ENCODE measurements at places on chromosomes 5 and 9. TPM values are rescaled to one million over a fixed set of nuclear protein-coding genes. Genes with fewer than 3 reads are reported as not detected.
A peak's percentile ranks its signal among the peaks of the same experiment; 100 is the strongest.

DNA sequence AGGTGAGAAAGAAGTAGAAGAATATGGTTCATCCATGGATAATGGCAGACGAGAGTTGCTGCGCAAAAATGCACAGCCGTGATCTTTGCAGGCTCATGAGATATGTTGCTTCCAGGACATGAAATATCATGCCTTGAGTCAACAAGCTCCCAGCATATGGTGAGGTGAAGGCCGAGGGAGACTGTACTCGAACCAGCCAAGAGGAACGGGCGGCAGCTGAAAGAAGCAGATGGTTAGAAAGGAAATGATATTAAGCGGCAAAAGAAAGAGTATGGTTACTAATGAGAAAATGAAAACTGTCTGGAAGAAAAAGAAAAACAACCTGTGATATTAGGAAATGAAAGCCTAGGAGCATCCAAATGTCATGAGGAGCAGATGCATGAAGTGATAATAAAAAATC, 344.7 kb upstream of the DAP start:
- DNase-seq: no peak

DNA sequence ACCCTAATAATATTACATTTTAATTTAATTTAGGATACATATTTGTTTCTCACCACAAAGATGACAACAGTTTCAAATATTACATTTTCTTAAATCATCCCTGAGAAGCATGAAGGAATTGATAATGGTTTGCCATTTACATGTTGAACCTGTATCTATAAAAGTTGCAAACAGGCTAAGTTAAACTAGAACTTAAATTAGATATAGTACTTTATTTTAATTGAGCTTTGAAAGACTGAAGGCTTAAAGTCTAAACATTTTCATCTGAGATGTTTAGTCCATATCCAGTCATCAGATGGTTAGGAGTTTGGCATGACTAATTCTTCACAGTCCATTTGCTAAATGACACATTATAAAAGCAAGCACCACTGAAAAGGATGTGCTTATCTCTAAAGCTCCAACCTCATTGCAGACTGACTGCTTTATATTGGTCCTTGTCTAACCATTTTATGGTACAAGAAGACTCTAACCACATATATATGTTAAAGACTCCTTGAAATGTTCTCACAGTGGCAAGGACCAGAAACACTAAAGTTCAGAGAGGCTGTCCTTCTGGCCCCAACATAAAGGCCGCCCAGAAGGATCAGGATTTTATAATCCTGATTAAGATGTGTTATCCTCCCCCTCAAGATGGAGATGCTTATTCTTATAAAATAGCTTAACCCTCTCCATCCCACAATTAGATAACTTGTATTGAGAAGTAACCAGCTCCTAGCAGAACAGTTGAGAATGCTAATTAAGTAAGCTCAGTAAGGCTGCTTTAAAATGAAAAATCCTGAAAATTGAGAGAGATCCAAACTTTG, 25.8 kb downstream of the WNT8A start:
- no peak for DNase-seq

GRCh38 chr9:87201351-87201751, 254.0 kb upstream of the GAS1 start:
- DNase-seq: no peak

GRCh38 chr9:76516350-76516749, 57.4 kb downstream of the GCNT1 start:
- no peak for DNase-seq

DNA sequence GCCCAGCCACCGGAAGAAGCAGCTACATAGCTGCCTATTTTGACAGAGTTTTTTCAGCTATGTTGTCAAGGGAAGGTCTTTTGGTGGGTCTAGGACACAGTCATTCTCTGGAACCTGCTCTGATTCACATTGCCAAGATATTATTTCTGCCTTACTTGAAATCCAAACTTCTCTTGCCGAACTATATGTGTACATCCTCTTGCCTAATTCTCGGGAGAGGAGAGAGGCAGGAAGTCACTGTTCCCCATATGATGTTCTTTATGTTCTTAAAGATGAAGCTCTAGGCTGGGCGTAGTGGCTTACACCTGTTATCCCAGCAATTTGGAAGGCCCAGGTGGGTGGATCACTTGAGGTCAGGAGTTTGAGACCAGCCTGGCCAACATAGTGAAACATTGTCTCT, 8.6 kb downstream of the TMEM252 start:
- DNase-seq: no peak

DNA sequence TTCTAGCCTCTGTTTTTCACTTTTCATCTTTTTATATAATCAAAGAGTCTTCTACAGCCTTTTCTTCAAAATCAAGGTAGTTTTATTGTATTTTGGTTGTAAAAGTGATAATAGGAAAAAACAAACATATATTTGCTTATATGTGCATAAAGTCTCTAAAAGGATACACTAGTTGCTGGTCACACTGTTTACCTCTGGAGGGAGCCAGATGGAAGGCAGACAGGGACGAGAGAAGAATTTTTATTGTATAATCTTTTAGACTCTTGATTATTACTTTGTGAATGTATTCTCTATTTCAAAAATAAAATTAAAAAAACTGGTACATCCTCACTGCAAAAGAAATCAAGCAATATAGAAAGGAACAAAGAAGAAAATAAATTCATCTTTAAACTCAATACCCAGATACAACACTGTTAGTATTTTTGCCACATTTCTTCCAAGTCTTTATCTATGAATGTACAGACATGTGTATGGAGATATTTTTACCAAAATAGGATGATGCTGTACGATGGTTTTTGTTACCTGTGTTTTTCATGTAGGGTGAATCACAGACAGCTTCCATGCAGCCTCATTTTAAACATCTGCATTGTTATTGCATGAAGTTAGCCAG, 6.1 kb upstream of the RNF183 start:
- peak; percentile 77 for DNase-seq

DNA sequence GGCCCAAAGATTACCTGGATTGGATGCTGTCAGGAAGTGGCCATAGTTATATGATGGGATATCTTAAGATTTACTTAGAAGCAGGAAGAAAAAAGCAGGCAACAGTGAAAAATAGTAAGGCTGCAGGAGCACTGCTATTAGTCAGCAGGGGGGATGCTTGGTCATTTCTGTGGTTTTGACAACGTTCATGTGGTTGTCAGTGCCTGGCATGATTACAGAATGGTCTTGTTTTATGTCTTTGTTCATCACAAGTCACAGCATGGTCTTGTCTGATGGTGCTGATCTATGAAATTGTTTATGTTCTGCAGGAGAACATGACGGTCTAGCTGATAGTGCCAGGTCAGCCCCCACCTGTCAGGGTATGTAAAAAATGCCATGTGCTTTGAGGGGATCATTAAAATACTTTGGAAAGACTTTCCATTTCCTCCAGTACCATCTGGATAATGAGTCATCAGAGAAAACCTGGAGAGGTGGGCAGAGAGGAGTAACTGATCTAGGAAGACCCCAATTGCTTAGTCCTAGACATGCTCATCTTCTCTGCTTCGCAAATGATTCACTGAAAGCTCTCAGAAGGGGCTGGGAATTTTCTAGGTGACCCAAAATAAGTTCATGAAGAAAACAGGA, 48.5 kb downstream of the PLGRKT start:
- peak; percentile 60 for DNase-seq

GRCh38 chr5:67203701-67204074, 7.1 kb upstream of the CD180 start:
- DNase-seq: no peak

GRCh38 chr5:151665613-151666012, 21.1 kb downstream of the SPARC start:
- no peak for DNase-seq

DNA sequence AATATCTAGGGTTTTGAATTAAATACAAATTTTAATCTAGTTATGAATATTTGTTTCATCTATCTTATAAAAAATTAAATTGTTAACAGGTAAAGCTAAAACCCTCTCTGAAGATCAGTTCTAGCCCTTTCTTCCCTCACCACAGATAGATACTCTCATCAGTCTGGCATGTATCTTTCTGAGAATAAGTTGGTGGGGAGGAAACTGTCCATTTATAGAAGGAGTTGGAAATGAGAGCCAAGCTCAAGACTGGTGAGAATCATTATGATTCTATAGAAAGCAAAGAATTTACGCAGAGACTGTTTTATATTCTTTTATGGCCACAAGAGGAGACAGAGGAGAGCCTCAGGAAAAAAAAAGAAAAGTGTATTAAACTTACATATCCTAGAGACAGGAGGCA, 59.0 kb downstream of the STARD4 start:
- no peak for DNase-seq

DNA sequence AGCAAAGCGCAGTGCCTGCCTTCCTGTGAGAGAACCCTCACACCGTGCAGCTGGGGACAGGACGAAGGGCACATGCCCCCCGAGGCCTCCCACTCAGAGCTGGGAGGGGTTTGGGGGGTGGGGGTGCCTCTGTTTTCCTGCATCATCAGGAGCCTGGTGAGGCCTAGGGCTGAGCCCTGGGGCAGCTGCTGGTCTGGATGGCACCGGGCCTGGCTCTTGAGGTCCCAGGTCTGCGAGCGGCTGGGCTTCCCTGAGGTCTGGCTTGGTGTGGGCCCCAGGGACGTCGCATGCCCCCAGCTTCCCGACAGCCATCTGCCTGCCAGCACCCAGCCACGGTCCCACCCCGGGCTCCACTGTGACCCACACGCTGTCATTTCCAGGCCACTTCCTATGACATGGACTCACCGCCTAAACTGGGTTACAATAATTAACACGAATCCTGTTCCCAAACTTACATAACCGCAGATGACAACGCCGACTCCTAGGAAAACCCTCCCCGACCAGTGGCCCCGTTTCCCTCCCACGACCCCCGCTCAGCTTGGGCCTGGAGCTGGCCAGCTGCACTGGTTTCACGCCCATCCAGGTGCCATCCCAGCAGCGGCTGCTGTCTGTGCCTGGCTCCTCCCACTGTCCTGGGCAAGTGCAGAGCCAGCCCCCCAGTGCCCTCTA, 8.7 kb downstream of the NACC2 start:
- DNase-seq: no peak

DNA sequence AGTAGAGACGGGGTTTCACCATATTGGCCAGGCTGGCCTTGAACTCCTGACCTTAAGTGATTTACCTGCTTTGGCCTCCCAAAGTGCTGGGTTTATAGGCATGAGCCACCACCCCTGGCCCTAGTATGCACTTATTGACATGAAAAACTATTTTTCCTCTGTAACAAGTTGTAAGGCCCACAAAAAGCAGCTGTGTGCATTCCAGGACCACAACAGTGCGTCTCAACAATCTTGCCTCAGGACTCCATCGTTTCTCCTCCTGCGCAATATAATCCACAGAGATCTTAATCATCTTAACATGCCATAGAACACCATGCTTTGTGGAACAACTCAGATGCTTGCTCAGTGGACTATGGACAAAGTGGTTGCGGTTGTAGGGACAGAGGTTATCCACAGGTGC, 10.2 kb downstream of the OR2V1 start:
- DNase-seq: no peak

DNA sequence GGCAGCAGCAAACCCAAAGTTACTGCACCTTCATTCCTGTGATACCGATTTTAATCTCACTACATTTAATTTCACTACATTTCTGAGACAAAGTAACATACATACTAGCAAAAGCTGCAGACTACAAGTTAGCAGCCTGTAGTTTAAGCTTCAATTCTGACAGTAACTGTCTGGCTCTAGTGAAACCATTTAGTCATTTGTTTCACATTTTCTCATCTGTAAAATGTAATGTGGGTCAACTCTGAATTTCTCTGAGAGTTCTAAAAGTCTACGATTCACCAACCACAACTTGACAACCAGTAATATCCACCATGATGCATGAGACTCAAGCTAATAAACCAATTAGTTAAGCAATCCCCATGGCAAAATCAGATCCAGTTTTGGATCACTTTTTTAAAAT, 408.9 kb downstream of the PDE4D start:
- no peak for DNase-seq

GRCh38 chr5:96962540-96962991, 26.7 kb downstream of the LNPEP start:
- peak; percentile 74 for DNase-seq

- no peak for DNase-seq
These were observed 30.9 kb upstream of the GLDC start for GRCh38 chr9:6676254-6676921.

DNA sequence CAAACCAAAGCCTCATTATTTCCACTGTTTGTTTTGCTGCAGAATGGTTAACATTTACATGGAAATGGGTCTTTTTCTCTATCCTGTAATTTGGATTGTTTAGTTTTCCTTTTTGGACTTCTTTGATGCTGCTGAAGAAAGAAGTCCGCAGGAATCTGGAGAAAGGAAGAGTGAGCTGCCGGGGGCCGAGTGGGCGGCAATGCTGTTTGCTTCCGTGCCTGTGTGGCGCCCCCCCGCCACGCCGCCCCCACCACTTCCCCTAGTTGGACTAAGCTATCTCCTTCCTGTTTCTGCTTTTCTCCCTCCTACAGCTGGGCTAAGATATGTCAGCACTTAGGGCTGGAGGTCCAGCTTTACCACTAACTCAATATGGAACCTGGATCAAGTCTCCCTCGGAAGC, 39.7 kb downstream of the ACTL7B start:
- no peak for DNase-seq

DNA sequence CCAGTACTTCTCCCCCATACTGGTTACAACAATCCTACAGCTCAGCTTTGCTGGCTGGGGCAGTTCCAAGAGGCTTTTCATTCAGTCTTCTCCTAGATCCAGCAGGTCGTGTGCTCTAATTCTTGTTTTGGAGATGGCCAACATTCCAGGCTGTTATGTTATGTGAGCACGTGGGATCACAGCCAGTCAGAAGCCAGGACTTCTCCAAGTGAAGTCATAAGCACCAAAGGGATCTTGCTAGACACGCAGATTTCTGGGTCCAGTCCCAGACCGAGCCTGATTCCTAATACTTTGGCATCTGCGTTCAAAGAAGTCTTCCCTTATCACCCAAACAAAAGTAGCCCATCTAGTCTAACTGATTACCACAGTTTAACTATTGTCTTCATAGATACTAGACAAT, 1.4 kb upstream of the LARP1 start:
- DNase-seq: peak; percentile 39

DNA sequence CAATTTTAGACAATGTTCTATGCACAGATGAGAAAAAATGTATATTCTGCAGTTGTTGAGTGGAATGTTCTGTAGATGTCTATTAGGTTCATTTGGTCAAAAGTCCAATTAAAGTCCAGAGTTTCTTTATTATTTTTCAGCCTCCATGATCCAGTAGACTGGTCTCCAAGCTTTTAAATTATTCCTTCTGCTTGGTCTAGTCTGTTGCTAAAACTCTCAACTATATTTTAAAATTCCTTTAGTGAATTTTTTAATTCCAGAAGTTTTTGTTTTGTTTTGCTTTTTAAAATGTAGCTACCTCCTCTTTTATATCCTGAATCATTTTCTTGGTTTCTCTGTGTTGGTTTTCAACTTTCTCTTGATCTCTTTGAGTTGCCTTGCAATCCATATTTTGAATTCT, 24.6 kb downstream of the SELENOP start:
- no peak for DNase-seq

The RARS1 gene
- total RNA-seq: 159 TPM

The SLC1A3 gene
- 6.6 TPM for total RNA-seq

The LVRN gene
- total RNA-seq: 0.16 TPM

The TMEM215 gene
- total RNA-seq: not detected

The CCDC187 gene
- not detected for total RNA-seq

The CDC14B gene
- total RNA-seq: 12.1 TPM

The PCSK1 gene
- total RNA-seq: 10.9 TPM
